ENCODE measurements at places on chromosomes 6 and 20.

DNA sequence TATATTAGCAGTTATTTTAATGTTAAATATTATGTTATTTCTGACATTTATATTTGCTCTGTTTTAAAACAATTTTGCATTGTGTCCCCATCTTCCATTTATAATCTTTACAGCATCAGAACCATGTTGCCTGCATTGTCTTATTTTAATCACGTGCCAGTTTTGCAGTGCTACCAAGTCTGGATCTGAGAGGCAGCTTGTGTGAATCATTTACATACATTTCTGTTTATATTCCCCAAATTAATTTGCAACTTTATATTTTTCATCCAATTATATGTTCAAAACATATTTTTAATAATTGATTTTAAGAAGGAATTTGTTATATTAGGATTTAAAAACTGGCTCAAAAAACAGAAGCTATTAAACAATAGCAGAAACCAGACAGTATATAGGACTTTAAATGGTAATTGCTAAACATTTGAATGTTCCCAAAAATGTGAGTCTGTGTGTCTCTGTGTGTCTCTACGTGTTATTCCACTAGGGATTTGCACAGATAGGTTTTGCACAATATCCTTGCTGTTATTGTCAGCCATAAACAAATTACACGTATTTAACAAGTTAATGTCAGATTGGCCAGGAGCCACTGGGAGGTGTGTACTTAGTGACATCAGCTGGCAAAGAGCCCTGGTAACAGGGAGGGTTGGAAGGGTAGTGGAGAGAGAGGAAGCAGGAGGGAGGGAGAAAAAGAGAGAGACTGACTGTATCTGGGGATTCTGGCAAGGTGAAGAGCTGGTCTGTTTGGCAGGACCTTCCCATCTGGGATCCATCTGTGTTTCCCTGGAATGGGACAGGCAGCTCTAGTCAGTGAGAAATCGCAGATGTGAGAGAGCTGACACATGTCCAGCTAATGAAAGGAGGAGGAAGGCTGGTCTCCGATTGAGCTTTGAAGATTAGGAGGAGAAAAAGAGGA is 72.1 kb downstream of the CBFA2T2 start:
- DNase-seq: peak; percentile 68

DNA sequence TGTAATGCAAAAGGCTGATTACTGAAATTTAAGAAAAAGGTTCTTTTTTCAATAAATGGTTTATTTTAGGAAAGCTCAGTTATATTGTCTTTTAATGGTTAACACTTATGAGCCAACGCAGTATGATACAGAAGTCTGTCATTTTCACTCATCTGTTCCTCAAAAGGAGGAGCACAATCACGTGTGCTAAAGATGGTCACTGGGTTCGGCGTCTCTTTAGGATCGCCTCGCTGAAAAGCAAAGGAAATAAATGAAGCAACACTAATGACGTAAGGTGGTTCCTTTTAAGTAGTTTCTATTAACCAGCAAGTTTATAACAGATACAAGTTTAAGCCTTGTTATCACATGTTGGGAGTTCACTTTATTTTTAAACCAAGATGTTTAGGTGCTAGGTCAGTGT is 125.7 kb downstream of the MAP3K4 start:
- no peak for DNase-seq

DNA sequence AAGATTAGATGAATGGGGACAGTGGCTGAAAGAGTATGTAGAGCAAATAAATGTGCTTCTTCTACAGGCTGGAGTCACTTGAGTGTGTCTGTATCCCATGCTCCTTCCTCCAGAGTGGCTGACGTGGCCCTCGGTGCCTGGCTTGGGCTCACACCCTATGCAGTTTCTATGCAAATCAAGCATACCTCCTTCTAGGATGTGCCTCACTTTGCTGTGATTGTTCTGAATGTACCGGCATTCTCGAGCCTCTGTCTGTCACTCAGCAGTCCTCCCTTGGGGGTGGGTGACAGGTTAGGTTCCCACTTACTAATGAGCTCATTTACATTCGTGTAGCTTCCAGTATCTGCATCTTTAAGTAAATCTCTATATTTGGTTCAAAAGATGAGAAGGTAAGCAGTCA is 55.1 kb upstream of the HDDC2 start:
- no peak for DNase-seq

DNA sequence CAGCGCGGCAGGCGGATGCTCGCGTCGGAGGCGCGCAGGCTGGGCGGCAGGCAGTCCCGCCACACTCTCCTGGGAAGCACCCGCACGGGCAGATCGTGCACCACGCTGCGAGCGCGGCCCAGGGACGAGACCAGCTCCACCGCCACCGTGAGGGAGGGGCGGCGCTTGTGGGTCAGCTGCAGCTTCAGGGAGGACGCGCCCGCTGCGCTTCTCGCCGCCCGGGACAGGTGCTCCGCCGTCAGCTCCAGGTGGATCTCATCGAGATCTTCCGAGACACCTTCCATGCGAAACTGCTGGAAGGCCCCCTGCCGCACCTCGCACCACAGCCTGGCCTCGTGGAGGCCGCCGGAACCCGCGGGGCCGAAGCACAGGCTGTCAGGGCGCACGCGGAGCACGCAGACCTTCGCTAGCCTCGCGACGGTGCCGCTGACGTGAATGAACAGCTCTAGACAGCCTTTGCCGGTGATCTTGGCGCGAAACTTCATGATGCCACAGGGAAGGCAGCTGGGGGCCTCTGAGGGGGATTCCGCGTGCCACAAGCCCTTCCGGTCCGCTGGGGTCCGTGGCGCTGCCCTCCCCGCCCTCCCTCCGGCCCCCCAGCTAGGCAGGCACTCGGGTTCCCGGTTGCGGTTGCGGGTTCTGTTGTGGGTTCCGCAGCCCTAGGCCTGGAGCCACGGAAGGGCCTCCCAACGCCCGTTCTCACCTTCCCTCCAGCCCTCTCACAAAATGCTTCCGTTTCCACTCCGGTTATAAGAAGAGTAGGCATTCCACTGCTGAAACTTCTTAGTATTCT is at the start of gene HUS1B:
Gene HUS1B (minus strand): TSS at position 641 of the 793 bp plus-strand sequence. CDS start 156 bp downstream, at position 485.
- no peak for DNase-seq

- no peak for DNase-seq
Observed at GRCh38 chr6:122681705-122682104, 71.5 kb downstream of the PKIB start.

GRCh38 chr6:170271771-170272314 is 19.0 kb downstream of the DLL1 start:
- no peak for DNase-seq

DNA sequence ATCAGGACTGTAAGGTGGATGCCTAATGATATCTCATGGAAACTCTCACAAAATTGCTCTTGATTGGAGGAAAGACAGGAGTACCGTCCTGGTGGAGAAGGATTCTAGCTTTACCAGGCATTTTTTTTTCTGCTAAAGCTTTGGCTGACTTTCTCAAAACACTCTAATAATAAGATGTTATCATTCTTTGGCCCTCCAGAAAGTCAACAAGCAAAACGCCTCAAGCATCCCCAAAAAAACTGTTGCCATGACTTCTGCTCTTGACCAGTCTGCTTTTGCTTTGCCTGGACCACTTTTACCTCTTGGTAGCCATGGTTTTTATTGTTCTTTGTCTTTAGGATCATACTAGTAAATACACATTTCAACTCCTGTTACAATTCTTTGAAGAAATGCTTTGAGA is 55.5 kb upstream of the RUNX2 start:
- DNase-seq: no peak

DNA sequence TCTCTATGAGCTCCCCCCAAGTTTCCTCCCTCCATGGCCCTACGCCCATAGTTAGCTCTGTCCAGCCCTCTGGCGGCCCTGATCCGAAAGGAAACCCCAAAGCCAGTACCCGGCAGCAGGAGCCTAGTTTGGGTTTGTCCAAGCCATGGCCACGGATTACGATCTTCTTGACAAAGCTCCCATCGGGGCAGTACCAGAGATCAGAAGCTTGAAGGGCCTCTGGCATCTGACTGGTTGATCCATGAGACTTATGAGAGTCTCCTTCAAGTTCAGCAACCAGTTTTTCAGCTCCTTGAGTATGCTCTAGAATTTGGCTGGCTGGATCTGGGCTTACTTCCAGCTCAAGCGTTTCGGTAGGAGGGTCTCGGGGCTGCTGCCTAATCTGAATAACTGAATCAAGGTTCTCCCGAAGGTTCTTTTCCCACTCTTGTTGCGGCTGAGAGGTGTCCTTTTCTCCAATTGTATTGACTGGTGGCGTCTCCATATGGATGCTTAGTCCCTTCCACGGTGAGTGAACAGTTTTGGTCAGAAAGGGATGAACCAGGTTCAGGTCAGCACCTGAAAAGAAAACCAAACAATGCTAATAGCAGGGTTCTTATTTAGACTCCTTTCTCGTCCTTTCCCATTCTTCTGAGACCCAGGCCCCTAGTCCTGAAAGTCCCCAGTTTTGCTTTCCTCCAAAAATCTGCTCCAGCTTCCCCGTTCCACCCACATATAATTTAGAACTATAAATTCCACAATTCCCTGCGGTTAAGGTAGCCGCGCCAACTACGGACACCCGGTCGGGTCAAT is 595 bp downstream of the FKBPL start:
- DNase-seq: no peak

DNA sequence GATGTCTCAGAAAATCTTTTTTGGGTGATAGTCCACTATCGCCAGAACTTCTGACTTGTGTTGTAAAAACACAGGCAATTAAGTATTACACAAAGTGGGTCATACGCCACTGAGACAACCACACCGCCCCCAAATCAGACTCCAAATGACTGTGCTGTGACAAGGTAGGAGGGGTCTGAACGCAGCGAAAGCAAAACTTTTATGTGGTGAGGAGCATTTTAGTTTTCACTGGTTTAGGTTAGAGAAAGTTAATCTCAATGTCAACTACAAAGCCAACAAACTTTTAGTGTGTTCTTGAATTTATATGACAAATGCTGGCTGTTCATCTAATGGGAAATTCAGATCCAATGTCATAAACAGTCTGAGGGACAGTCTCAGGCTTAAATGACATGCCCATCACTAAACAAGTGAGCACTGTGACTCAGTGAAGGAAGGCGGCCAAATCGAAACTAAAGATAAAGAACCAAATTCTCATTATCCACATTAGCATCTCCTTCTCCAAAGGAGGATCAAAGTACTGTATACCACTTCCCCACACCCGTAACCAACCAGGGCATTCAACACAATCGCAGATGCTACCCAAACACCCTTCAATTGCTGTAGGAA is 186.7 kb downstream of the GJA10 start:
- no peak for DNase-seq

GRCh38 chr6:147695819-147696218 is 187.3 kb downstream of the SAMD5 start:
- DNase-seq: no peak

- no peak for DNase-seq
Observed at GRCh38 chr6:33430991-33431879, 11.4 kb downstream of the SYNGAP1 start.

GRCh38 chr20:59604741-59605600 is 631 bp downstream of the PHACTR3 start:
- no peak for DNase-seq

- no peak for DNase-seq
Observed at GRCh38 chr6:170378502-170378901, 71.9 kb downstream of the FAM120B start.

- DNase-seq: no peak
Observed at GRCh38 chr6:29887819-29888776, 54.2 kb upstream of the HLA-A start.

Measured in NCI-H2107 (cell line).